ENCODE measurements at places on chromosomes 2 and 18.
A peak's percentile ranks its signal among the peaks of the same experiment; 100 is the strongest.

DNA sequence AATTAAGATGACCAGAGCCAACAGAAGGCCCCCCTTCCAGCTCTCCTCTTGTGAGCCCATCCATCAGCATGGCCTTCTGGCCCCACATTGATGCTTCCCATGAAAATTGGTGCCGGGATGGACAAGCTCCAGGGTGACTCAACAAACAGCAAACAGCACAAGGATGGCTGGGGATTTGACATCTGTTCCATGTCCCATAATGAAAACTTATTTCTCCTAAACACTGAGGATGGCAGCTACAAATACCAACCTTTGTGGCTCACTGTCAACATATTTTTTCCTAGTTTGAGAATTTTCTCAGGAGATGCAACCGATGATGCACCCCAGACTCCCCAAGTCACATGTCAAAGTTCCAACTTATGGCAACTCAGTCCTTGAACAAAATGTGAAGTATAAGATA is 169.6 kb upstream of the SIX2 start:
- no peak for DNase-seq

DNA sequence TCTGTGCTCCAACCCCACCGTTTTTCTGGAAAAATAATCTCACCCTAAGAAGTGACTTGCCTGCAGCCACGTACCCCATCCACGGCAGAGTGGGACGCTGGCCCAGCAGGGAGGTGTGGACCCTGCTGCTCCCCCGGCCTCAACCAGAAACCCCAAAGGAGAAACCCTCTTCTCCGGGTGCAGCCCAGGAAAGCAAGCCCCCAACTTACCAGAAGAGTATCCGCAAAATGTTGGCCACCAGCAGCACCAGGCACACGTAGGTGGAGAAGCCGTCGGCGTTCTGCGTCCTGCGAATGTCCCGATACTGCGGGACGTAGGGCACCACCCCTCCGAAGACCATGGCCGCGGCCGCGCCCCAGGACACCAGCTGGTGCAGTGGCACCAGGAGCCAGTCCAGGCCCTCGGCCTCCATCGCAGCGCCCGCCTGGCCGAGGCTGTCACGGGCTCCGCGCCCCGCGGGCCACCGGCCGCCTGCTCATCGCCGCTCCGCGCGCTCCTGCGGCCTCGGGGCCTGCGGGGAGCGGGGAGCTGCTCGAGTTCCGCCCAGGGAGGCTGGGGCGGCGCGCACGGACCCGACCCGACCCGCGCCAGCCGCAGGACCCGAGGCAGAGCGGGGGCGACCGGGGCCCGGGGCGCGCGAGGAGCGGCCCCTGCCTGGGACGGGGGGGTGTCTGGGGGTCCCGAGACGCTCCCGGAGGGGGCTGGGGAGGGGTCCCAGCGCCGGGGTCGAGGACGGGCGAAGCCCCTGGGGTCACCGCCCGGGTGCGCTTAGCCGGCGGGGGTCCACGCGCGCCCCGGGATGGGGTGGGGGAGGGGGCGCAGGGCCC is 725 bp downstream of the SLC66A2 start:
- DNase-seq, result no peak

DNA sequence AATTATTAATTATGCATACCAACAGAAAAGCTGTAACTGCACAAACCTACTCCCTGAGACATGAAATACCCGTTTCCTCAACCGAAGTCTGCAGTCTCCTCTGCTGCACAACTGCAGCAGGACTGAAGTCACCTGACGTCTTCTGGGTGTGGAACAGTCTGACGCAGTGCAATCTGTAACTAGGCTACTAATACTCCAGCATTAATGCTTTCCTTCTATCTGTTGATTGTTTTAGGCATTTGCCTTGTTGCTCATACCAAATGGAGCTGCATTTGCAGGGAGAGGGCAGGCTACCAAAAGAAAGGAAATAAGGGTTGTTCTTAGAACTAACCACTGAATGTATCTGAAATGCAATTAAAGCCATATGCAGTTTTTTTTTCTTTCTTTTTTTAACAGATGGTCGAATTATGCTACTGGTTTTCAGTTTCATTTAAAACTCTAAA is 40.1 kb downstream of the RTN4 start:
- DNase-seq, result peak; percentile 67

GRCh38 chr2:73290049-73290839 is 3.1 kb downstream of the EGR4 start:
- DNase-seq, result no peak

- no peak for DNase-seq
Measured at GRCh38 chr2:152573168-152573567, 144.1 kb downstream of the PRPF40A start.

GRCh38 chr2:110773401-110773921 is 41.1 kb downstream of the ACOXL start:
- no peak for DNase-seq

- DNase-seq, result no peak
Measured at GRCh38 chr2:145199042-145199441, 679.1 kb upstream of the ZEB2 start.

GRCh38 chr2:27003857-27004256 is 28.9 kb upstream of the TMEM214 start:
- DNase-seq, result no peak

- peak; percentile 5 for DNase-seq
Measured at GRCh38 chr2:222561817-222562645, 93.9 kb downstream of the FARSB start.

DNA sequence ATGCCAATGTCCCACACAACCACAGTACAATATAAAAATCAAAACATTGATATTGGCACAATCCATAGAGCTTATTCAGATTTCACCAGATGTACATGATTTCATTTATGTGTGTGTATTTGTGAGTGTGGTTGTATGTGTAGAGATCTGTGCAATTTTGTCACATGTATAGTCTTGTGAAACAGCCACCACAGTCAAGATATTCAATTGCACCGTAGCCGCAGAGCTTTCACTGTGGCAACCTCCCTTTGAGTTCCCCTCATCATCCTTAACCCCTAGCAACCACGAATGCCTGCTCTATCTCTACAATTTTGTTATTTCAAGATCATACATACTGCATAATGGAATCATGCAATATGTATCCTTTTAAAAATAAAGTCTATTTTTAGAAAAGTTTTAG is 391.3 kb downstream of the SETBP1 start:
- DNase-seq, result no peak

DNA sequence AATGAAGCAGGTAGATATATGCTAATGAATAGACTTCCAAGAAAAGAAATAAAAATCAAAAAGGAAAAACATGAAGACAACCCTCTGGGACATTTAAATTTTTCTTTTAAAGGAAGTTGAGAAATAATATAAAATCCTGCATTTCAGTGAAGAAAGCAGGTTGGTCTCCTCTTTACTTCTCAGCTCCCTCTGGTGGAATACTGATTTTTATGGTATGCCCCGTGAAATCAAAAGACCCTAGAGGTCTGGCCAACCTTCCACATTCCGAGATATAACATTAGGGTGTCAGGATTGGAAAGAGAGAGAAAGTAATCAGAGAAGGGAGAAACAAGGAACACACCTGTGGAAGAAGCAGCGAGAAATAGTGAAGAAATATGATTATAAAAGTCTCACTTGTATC is 72.7 kb downstream of the DNER start:
- no peak for DNase-seq

DNA sequence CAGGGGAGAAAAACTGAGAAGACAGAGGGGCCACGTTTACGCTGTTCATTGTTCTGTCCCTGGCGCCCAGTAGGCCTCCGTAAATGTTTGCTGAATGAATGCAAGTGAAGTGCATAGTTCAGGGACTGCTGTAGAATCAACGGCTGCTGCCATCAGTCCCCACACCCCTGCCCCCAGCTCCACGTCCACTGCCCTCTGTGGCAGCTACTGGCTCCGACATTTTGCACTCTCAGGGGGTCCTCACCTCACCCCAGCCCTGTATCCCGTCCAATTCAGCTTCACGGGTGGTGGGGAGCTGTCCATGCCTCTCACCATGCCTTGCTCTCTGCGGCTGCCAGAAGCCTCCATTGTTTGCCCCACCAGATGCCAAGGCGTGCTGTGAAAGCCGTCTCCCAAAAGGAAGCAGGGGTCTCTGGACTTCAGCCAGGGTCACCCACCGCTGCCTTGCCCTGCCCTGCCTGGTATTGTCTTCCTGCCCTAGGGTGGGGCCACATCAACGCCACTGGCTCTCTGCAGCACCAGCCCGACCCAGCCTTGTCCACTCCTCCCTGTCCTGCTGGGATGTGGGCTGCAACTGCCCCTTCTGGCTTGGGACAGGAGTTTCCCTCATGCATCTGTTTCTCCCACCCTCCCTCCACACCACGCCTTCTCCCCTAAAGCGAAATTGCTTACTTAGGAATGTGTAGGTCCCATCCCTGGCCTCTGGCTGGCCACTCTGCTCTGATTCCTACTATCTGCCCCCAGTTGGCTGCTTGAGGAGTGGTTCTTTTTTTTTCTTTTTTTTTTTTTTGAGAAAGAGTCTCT is 86.0 kb downstream of the RHOB start:
- DNase-seq, result no peak

- DNase-seq, result no peak
Measured at GRCh38 chr2:139613264-139613663, 833.1 kb upstream of the NXPH2 start.

GRCh38 chr18:906416-907114 is 1.9 kb downstream of the ADCYAP1 start:
- no peak for DNase-seq

GRCh38 chr2:180901331-180901730 is 79.1 kb upstream of the UBE2E3 start:
- no peak for DNase-seq

DNA sequence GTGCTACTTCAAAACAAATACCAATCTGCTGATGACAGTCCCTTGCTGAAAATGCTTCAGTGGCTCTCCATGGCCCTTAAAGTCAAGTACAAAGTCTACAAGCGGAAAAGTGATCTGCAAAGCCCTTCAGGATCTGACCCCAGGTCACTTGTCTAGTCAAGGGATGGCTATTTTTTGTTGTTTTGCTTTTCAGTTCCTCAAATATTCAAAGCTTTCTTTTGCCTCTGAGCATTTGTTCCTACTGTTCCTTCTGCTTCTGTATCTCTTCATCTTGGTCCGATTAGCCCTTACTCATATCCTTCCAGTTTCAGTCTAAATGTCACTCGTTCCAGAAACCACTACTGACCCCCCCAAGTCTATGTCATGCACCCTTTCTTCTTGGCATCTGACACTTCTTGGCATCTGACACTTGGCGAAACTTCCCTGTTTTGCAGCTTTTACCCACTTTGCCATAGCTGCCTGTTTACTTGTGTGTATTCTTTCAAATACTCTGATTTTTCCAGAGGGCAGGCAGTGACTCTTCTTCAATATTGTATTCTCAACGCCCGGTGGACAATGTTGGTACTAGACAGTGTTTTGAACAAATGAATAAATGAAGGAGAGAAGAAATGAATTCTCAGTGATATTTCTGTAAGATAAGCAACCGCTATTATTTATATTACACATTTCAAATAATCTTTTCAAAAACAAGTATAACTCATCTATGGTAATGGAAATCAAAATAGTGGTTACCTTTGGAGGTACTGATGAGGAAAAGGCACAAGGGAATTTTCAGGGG is 175.9 kb upstream of the FN1 start:
- no peak for DNase-seq

- no peak for DNase-seq
Measured at GRCh38 chr2:1367601-1368000, 45.7 kb upstream of the TPO start.

- DNase-seq, result no peak
Measured at GRCh38 chr2:85769236-85769982, 15.6 kb downstream of the ATOH8 start.

Data from hematopoietic multipotent progenitor cell (in vitro differentiated cells).